ENCODE measurements at places on chromosomes 5 and 9.
A peak's percentile ranks its signal among the peaks of the same experiment; 100 is the strongest.

DNA sequence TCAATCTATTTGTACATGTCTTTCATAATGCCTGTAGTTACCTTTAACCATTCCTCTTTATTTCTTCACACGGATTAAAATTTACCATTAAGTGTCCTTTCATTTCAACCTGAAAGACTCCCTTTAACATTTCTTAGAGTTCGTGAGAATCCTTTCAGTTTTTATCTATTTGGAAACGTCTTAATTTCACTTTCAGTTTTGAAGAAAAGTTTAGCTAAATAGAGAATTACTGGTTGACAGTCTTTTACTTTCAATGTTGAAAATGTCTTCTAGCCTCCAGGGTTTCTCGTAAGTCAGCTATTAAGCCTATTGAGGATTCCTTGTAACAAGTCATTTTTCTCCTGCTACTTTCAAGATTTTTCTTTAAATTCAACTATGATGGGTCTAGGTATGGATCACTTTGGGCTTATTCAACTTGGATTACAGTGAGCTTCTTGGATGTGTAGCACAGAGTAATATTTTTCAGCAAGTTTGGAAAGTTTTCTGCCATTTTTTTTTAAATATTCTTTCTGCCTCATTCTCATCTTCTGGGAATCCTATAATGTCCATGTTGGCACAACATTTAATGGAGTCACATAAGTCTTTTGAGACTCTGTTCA lies 48.5 kb downstream of the RFX3 start:
- DNase-seq, result no peak

- peak; percentile 83 for DNase-seq
Observed at GRCh38 chr9:128094166-128094949, 26.3 kb downstream of the SLC25A25 start.

- DNase-seq, result no peak
Observed at GRCh38 chr5:133289686-133290367, 238.0 kb downstream of the HSPA4 start.

- DNase-seq, result no peak
Observed at GRCh38 chr5:57653636-57654290, 171.2 kb upstream of the ACTBL2 start.

DNA sequence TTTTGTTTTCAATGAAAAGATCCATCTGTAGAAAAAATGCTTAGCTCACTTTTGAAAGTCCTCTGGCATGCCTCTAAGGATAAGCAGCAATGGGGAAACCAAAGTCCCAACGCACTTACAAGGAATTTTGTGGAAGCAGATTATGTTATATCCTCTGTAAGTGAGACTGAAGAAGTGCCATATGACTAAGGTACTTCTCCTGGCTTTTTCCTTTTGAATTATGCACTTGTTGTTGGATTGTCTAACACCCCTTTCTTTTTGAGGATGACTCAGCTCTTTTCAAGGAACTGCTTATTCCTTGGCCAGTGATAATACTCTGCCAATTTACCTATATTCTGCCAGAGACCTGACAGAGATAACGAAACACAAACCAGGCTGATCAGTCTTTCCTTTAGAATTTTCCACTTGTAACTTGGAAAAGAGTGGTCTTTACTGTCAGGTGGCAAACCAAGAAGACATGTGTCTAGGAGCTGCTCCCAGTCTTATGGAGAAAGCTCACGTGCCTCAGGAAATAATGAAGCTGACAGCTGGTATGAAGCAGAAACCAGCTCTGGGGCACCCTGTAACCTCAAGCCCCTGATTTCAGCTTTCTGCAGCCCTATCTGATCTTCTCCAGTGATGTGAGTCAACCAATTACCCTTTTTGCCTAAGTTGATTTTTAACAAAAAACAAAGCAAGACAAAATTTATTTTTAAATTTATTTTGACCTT lies 290.8 kb upstream of the FBXL7 start:
- DNase-seq, result no peak

- DNase-seq, result no peak
Observed at GRCh38 chr5:29150840-29151239, 2042.6 kb upstream of the CDH6 start.

DNA sequence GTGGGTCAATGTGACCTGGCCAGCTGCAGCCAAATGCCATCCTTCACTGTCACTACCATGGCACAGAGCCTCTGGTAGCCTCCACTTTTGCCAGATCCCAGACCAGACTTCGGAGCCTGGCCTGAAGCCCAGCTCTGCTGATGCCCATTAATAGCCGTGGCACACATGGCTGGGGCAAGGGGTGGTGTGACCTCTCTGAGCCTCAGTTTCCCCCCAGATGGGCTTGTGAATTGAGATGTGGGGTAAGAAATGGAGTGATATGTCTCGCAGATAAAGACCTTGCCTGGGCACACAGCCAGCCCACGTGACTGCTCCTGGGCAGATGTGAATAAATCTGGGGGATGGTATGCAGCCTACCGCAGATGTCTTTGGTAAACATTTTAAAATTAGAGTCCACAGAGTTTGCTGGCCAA lies 13.9 kb downstream of the SUSD3 start:
- no peak for DNase-seq

DNA sequence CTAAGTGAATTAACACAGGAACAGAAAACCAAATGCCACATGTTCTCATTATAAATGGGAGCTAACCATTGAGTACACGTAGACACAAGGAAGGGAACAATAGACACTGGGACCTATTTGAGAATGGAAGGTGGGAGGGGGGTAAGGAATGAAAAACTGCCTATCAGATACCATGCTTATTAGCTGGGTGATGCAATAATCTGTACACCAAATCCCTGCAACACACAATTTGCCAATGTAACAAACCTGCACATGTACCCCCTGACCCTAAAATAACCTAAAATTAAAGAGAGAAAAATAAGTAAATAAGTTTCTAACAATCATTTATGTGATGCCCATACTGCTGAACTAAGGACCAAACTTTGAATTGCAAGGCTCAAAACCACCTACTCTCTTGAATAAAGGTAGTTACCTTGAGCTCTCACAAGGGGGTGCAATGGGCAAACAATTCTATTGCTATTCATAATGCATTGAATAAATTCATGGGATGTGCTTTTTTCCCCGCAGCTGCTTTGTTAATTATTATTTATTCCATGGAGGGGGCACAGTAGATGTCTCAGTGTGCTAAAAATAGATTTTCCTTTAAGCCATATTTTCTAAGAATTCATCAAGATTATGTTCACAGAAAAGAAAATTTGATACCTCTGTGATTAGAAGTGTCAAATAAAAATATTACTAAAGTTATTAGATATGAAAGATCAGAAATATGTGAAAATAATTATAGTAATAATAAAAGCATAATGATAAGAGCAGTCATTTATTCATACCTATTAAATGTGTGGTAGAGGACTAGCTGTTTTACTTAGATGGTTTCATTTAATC lies 76.2 kb upstream of the PTPN3 start:
- DNase-seq, result peak; percentile 18

DNA sequence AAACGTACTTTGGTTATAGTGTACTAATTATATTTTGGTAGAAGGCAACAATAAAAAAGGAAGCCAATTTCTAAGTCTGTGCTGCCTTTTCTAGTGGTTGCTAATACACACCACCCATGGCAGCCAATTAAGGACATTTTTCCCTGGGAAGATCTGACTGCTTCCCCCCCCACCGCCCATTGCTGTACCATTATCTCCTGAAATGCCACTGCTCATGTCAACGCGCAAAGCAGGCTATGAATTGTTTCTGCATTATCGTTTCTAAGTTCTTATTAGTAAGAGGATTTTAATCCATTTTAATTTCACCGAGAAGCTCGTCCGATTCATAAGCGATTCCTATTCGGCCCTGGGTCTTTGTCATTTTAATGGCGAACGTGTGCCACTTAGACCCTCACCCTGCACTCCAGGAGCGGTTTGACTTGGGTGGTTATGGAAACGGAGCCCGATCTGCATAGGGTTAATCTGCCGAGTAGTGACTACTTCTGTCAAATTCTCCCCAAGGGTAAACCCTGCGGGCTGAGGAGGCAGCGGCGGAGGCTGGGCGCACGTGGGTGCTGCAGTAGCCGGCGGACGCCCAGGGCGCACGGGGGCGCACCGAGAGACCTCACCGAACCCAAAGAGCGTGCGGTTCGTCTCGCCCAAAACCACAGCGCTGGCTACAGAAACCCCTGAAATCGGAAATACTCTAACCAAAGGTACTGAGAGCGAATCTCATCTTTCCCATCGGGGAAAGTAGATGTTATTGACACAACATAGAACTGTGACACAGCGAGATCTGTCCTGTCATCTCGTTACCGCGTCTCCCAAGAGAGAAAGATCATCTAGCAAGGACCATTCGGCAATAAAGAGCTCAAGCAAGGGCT lies 55.8 kb upstream of the SHC3 start:
- DNase-seq, result no peak

- no peak for DNase-seq
Observed at GRCh38 chr9:95211028-95211427, 106.5 kb downstream of the FANCC start.

GRCh38 chr9:33364127-33364526 lies 38.2 kb downstream of the AQP7 start:
- no peak for DNase-seq

DNA sequence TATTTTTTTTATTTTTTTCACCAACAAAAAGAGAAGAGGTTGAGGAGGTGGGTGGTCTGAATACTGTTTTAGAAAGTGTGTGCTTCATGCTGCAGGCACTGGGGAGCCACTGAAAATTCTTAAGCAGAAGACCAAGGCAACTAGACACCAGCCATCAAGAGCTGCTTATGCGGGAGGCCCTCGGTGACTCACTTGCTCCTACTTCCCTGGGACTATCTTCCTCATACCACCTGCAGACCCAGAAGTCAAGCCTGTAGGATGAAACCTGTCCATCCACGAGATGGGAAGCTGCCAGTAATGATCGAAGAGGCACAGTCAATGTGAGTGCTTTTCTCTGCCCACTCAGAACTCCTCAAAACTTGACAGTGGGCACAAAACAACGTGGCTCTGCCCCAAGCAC lies 125.8 kb upstream of the SLC44A1 start:
- no peak for DNase-seq

DNA sequence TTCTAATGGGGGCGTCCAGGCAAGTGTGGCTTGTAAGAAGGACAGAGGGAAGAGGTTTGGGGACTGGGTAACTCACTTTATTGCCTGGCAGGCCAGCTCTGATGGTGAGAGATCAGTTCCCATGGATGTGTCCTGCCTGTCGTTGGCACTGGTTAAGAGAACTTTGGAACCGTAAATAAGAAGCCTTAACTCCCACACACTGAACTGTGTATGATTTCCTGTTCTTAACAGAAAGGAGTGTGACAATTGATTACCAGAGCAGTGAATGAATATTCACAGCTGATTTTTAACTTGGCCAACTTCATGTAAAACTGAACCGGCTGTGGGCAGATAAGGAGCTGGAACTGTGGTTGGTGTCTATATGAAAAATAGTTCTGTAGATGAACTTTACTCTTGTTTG lies 63.2 kb downstream of the MEGF10 start:
- DNase-seq, result no peak

GRCh38 chr5:132110930-132111329 lies 37.3 kb downstream of the CSF2 start:
- no peak for DNase-seq

GRCh38 chr5:124194282-124194681 lies 552.2 kb downstream of the ZNF608 start:
- no peak for DNase-seq

DNA sequence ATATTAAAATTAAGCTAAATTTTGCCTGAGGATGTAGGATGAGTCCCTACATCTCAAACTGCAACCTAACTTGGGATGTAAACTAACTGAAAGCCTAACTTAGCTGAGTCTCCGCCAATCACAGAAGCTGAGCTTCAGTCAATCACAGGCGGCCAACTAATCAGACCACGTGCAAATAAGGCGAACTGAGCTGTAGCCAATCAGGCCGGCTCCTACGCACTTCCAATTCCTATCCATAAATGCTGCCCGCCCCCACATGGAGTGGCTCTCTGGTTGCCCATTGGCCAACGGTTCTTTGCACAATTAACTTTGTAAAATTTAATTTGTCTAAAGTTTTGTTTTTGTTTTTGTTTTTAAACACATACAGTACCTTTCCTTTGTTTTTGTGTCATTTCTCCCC lies 13.9 kb upstream of the GPX8 start:
- DNase-seq, result no peak

GRCh38 chr9:119795395-119795794 lies 426.2 kb upstream of the BRINP1 start:
- DNase-seq, result no peak

GRCh38 chr5:126659805-126660482 lies 59.2 kb downstream of the PHAX start:
- DNase-seq, result no peak

- no peak for DNase-seq
Observed at GRCh38 chr9:126853667-126854066, 6.8 kb upstream of the ZBTB34 start.

DNA sequence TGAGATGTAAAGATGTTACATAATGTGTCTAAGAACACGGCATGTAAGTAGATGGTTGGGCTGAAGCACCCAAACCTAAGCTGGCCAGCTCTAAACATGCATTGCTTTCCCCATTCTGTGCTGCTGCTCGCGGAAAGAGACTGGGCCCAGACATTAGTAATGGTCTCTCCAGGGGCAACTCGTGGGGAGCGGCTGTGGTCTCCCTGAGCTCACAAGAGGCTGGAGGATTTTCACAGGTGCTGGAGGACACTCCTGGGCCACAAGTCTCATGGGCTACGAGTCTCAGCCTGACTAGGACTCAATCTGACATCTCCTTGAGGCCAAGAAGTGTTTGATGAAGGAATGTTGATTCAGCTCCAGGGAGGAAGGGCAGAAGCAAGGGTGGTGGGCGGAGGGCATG lies 92.7 kb upstream of the PTCH1 start:
- no peak for DNase-seq

DNA sequence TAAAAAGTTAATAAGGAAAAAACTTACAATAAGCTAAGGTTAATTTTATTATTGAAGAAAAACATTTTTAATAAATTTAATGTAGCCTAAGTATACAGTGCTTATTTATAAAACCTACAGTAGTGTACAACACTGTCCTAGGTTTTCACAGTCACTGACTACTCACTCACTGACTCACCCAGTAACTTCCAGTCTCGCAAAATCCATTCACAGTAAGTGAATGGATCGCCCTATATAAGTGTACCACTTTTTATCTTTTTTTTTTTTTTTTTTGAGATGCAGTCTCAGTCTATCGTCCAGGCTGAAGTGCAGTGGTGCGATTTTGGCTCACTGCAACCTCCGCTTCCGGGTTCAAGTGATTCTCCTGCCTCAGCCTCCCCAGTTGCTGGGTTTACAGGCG lies 47.7 kb downstream of the FNIP1 start:
- DNase-seq, result no peak

GRCh38 chr5:181235323-181235688 lies 8.4 kb downstream of the RACK1 start:
- DNase-seq, result no peak

Measured in NCI-H2227 treated with DMSO at 0.1 percent for 48 hours (cell line).